NCI-H345 (cell line): ENCODE measurements at places on chromosomes 1 and 21.

DNA sequence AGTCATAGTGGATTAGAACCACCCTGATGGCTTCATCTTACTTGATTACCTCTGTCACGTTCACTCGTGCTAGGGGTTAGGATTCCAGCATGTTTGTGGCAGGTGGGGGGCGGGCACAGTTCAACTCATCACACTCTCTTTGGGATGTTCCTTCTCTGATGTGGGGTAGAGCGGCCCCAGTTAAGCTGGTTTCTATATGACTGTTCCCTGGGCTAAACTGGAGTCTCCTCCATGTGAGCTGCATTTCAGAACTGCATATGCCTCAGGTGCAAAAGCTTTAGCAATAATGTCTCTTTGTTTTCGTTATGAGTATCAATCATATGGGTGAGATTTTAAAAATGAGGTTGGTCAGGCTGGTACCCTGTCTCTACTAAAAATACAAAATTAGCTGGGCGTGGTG is 393.2 kb downstream of the RPS6KC1 start:
- no peak for DNase-seq

DNA sequence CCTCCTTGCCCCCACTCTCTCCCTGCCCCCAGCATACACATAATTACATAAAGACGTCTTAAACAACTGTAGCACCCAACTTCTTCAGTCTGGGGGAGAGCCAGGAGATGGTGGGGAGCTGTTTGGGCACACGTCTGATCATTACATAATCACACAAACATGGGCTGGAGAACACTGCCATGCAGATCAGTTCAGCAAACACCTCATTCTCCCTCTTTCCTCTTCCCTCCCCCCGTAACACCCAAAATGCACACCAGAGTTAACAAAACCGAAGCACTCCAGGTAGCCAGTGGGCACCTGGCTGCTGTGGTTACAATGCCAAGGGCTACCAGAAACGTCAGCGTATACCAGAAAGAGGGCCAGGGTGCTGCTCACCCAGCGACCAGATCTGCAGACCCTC is 1.6 kb downstream of the HIVEP3 start:
- DNase-seq: no peak

DNA sequence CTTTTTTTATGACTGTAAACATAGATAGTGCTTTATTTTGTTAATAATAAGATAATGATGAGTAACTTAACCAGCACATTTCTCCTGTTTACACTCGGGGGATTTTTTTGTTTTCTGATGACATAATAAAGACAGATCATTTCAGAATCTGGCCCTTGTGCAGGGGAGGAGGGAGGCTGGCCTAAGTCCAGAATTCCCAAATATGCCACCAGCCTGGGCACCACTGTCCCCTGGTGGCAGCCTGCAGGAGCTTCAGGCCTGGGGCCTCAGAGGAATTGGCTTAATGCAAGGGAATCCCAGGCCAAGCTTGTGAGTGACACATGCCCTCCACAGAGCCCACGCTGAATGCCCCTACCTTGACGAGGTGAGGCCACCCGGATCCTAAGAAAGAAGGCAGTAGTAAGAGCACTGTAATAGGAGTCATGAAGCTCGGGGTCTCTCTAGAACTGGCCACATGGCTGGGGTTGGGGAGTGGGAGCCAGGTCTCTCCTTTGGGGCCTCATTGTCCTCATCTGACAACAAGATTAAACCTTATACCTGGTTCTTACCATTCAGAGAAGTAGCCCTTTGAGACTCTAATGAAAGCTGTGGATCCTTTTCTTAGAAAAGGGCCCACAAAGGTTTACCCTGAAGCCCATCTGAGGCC is 24.1 kb downstream of the ETNK2 start:
- peak; percentile 67 for DNase-seq

- DNase-seq: no peak
Measured at GRCh38 chr21:44716984-44717383, 5.6 kb upstream of the TSPEAR start.

DNA sequence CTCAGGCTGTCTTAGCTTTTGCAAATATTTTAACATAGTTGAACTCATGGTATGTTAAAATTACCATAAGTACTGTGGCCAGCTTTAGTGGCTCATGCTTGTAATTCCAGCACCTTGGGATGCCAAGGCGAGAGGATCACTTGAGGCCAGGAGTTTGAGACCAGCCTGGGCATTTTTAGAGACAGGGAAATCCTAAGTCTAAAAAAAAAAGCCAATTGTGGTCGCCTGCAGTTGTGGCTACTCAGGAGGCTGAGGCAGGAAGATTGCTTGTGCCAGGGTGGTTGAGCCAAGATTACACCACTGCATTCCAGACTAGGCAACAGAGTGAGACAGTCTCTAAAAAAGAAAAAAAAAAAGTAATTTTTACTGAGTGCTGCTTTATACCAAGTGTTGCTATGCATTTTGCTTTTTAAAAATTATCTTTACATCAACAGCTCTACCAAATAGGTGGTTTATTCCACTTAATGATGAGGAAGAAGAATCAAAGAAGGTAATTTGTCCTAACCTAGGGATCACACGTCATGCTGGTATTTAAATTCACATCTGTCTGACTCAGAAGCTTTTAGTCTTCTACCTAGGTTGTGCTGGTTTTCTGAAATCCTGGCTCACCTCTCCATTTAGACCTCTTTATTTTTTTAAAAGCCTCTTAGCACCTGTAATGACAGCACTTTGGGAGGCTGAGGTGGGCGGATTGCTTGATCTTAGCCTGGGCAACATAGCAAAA is 16.8 kb downstream of the PPP1R12B start:
- no peak for DNase-seq

- DNase-seq: no peak
Measured at GRCh38 chr1:111556325-111557037, 53.0 kb upstream of the ADORA3 start.

- no peak for DNase-seq
Measured at GRCh38 chr1:162029157-162029556, 5.5 kb upstream of the OLFML2B start.

- no peak for DNase-seq
Measured at GRCh38 chr1:192724670-192725069, 84.2 kb upstream of the RGS2 start.
